Stimulated activated CD4-positive, alpha-beta T cell treated with anti-CD3 and anti-CD28 coated beads, Interleukin-1b, Interleukin-23, amount 100 ng/mL, for 1 hour (primary cell): ENCODE measurements at places on chromosomes 4 and X.

DNA sequence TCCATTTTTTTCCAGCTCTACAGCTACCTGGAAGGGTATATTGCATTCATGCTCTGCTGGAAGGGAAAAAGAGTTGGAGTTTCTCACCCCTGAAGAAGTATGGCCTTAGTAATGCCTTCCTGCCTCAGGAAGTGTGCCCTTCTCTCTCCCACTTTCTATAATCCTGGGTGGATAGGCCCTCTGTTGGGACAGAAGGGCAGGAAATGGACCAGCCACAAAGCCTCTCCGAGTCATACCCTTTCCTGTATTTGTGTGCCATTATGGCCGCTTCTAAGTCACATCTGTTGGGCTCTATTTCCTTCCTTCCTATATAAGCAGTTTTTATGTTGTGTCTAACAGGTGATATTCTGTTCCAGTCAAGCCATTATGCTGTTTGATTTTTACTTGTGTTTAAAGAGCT, 74.8 kb upstream of the SMARCA5 start:
- DNase-seq, result no peak

DNA sequence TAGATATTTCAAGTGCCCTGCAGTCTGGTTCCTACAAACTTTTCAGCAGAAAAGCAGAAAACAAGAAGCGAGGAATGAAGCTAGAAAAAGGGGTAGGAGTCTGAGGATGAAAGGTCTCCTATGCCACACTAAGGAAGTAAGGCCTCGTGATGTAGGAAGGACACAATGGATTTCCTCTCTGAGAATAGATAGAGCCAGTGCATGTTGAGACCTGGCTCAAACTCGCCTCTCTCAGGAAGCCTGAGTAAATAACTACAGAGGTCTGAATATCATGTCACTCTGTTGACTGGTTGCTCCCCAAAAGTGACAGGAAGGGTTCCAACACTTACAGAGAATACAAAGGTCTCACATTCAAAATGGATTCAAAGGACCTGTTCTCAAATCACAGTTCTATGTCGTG, 93.3 kb downstream of the GRIA3 start:
- DNase-seq, result no peak

GRCh38 chr4:128338634-128339355, 51.2 kb upstream of the PGRMC2 start:
- DNase-seq, result no peak

DNA sequence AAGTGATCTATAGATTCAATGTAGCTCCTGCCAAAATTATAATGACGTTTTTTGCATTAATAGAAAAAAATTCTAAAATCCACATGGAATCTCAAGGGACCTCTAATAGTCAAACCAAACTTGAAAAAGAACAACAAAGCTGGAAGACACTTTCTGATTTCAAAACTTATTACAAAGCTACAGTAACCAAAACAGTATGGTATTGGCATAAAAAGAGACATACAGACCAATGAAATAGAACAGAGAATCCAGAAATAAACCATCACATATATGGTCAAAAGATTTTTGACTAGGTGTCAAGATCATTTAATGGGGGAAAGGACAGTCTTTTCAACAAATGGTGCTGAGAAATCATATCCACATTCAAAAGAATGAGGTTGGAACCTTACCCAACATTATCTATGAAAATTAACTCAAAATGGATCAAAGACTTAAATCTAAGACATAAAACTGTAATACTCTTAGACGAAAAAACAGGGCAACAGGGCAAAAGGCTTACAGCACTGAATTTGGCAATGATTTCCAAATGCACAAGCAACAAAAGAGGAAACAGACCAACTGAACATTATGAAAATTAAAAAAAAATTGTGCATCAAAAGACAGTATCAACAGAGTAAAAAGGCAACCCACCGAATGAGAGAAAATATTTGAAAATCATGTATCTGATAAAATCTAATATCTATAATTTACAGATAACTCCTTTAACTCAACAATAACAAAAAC, 3.9 kb downstream of the FBXO8 start:
- DNase-seq, result no peak

GRCh38 chrX:18424482-18425198, 768 bp upstream of the CDKL5 start:
- no peak for DNase-seq

DNA sequence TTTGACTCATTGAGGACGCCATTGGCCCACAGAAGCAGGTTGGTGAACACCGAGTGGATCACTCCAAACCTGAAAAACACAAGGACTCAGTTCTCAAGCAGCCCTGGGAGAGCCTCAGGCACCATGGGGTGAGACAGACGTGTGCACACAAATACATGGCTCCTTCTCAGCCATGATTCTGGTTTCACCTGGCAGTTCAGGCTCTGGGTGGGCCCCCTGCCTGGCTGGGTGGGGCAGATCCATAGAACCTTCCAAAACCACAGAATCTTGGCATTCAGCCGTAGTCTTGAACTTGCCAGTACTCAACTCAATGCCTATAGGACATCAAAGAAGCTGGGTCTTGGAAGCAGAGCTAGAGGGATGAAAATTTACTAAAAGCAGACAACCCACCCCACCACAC, 24.2 kb downstream of the OTOP1 start:
- DNase-seq, result no peak

GRCh38 chrX:150848914-150849365, 49.5 kb downstream of the CD99L2 start:
- DNase-seq, result no peak

- DNase-seq, result no peak
These were observed 26.6 kb downstream of the DRD5 start for GRCh38 chr4:9808077-9808476.

- DNase-seq, result no peak
These were observed 36.8 kb downstream of the ING2 start for GRCh38 chr4:183541752-183542040.

GRCh38 chr4:97587912-97588311, 555.4 kb downstream of the STPG2 start:
- DNase-seq, result no peak

- no peak for DNase-seq
These were observed at the start of gene NPY2R for GRCh38 chr4:155208258-155209054. Gene NPY2R (plus strand): TSS chr4:155208636. CDS start chr4:155213940, 5,304 bp downstream.

GRCh38 chr4:169080981-169081380, 70.9 kb upstream of the CBR4 start:
- DNase-seq, result no peak

DNA sequence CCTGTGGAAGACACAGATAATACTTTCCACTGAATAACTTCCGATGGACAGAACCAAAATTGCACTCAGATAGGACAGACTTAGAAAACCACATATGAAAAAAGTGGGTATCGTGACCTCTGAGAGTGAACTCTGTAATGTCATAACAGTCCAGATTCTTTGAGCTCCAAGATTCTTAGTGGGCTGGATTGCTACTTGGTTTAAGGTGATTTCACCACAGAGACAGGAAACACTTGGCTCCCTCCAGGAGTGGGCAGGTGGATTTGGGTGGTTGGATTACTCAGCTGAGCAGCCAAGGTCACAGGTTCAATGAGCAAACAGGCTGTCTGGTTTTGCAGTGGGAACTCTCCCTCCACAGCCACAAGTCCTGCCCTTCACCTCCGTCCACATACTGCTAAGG, 126.0 kb downstream of the AFAP1 start:
- DNase-seq, result no peak

DNA sequence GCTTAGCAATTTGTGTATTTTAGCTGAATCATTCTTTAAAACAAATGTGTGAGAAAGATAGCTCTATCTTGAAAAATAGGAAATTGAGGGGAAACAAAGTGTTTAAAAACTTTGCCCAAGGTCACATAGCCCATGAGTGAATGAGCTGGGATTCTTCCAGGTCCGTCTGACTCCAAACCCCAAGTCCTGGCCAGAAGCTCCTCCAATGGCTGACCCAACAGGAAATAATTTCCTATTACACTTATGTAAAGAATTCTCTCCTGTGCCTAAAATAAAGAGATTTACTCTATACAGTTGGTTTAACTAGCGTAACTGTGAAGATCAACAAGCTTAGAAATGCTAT, 287.6 kb downstream of the ARHGAP24 start:
- DNase-seq, result no peak

- no peak for DNase-seq
These were observed 176.9 kb upstream of the PPP1R2C start for GRCh38 chrX:42954880-42955279.

DNA sequence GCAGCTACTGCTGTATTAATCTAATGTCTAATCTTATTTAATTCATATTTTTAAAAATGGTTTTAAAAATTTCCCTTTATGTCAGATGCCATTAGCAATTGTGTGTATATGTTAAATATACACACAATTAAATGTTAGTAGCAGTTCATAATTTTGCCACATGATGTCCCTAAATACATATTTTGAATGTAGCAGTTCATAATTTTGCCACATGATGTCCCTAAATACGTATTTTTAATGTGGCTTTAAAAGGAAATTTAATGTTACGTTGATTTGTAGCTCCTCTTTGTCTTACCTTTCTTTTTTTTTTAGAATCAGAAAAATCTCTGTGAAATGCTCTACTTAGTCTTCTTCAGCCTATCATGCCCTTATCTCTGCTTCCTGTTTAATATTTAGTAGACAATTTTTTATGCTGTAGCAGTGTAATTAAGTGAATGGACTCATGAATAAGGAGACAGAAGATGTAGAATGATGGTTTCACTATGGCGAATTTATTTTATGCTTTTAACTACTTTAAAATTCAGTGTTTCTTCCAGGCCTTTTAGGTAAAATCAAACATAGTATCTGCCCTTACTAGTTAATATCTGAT, 26.1 kb downstream of the RBM46 start:
- no peak for DNase-seq

- DNase-seq, result no peak
These were observed 99.5 kb downstream of the FRMPD4 start for GRCh38 chrX:12237771-12238170.

DNA sequence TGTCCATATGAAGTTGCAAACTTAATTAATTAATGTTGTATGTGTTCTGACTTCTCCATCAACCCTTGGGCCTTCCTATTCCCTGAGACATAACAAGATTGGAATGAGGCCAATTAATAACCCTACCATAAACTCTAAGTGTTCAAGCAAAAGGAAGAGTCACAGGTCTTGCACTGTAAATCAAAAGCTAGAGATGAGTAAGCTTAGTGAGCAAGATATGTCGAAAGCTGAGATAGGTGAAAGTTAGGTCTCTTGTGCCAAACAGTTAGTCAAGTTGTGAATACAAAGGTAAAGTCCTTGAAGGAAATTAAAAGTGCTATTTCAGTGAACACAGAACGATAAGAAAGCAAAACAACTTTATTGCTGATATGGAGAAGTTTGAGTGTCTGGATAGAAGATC, 58.2 kb upstream of the GPRIN3 start:
- DNase-seq, result no peak

- DNase-seq, result no peak
These were observed 32.6 kb upstream of the PDE5A start for GRCh38 chr4:119661231-119661630.

DNA sequence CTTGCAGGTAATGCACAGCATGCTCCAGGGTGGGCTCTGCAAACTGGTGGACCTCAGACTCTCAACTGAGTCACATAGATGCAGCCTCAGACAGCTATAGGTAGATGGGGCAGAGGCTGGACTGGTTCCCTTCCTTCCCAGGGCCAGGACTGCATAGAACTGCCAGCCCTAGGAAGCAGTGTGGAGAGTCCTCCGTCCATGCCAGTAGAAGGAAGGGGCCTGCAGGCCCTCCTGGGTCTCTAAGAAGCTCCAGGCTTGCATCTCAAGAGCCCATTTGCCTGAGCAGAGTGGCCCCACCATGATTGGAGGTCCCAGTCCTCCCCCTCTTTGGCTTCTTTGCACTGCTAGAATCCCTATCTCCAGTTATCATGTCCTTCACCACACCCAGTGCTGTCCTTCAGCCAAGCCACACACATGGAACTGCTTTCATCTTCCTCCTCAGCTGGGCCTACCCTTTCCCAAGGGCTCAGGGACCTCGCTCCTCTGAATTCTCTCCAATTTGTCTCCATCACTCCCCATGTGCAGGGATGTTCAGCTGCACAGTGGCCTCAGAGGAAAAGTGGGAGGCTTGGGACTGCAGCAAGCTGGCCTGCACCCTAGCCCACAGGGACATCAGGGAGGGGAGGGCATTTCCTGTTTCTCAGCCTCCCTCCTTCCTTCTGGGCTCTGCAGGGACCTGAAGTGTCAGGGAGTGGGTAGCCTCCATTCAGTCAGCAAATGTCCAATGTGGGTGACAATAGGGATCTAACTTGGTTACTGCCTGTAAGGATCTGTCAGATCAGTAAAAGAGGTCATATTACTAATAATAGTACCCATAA, 146.0 kb downstream of the PJA1 start:
- DNase-seq, result no peak

DNA sequence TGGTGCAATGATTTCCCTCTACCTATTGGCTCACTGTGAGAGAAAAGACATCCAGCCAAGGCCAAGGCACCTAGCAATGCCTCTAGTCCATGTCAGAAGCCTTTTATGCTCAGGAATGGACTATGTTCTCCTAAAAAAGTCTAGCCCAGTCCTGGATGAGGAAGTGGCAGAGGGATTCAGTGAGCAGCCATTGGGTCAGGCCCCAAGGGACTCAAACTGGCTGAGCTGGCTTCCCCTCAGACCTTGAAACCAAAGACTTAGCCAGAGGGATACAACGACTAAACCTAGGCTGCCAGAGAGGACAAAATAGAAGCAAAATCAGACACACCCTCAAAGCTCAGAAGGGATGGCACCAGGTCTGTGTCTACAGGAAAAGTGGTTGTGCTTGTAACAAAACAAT, 49.1 kb downstream of the ARHGEF9 start:
- DNase-seq, result no peak

GRCh38 chr4:145498430-145498829, 16.8 kb downstream of the SMAD1 start:
- DNase-seq, result no peak
